ENCODE measurements at places on chromosomes 2 and 18.

DNA sequence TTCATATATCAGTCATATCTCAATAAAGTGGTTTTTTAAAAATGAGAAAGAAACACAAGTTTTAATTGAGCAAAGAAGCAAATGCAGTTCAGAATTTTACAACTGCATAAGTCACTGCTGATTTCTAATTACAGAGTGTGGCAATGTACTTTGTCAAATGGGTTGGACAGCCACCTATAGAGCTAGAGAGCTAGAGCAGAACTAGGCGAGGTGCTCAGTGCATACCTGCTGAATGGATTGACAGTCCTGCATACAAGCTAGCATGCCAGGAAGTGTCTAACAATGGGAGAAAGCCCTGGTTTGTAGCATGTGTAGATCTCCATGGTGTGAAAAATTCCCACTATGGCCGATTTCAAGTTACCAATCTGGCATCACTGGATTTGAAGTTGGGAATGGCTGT lies 106.3 kb upstream of the CDCA7 start:
- no peak for DNase-seq

DNA sequence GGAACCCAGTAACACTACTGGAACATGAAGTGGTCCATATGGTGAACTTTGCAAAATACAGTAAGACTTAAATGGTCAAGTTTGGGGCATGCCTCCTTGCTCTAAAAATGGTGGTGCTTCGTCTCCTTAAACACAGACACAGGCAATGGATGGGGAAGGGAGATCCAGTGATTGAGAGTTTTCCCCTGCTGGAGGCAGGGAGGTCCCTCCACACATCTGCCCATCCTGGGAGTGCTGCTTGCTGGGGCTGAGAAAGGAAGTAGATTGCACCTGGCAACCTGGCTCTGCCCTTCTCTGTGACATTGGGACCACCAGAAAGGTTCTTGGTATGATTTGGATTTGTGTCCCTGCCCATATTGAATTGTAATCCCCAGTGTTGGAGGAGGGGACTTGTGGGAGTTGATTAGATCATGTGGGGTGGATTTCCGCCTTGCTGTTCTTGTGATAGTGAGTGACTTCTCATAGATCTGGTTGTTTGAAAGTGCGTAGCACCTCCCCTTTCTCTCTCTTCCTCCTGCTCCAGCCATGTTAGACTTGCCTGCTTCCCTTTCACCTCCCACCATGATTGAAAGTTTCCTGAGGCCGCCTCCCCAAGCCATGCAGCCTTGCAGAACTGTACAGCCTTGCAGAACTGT lies 35.4 kb upstream of the SKOR2 start:
- DNase-seq, result no peak

DNA sequence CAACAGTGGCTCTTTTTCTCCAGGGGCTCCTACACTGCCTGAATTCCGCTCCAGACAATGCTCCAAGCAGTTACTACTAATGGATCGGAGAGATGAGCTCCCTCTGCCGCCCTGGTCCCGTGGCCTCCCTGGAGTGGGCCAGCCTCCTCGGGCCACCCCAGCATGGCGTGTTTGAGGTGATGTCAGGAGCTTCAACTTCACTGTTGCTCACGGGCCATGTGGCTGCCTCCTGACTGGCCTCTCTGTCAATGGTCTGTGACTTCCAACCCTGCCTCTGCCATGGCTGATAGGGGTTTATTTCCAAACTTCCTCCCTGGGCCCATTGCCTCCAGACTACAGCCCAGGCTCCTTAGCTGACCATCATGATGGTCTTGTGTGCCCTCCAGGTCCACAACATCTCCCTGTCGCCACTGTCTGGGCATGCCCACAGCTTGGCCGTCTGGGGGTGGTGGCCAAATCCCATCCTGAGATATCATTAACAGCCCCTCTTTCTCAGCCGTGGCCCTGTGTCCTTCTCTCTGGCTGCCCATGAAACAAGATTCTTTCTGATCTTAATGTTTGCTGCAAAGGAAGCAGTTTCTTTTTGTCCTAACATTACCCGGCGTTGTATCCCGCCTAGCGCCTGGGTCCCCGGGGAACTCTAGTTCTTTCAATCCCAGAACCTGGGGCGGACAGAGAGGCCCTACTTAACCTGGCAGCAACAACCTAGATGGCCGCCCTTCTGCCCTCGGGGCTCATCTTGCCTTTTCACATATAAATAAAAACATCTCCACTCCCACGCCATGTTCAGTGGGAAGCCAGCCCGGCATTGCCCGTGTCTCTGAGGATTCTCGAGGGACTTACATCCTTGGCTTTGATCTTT lies 38.1 kb downstream of the ATOH8 start:
- DNase-seq, result no peak

GRCh38 chr2:212711856-212712255 lies 173.3 kb upstream of the ERBB4 start:
- DNase-seq, result peak; percentile 53

DNA sequence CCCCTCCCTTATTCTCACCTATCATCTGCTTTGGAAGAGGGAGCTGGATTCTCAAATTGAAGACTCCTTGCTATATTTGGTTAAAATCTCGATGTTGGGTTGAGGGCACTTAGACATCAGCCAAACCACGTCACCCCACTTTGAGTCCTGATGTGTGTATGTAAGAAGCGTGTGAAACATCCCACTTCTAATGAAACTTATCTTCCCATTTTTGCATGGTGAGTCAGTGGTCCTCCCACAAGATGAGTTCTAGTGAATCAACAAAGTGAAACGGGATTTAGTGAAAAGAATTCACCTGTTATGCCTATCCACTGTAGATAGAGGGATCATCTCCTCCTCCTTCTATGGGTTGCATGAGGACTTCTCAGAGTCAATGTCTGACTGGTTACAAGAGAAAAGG lies 51.4 kb upstream of the SPRED2 start:
- no peak for DNase-seq

DNA sequence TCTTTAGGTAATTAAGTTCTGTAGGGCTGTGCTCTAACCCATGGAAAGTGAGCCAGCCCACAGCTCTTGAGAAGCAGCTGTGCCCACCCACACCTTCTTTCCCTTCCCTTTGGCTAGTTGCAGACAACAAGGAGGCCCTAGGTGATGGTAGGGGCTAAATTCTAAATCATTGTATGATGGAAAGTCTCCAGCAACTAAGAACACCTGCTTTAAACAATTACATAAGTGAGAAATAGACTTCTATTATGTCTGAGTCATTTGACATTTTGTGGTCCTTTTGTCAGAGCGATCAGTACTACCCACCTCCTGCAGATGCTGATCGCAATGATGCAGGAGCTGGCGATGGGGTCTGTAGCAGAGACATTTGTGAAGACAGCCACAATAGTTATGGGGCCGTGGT lies 79.6 kb downstream of the TEX51 start:
- no peak for DNase-seq

- DNase-seq, result no peak
Measured at GRCh38 chr18:36096955-36097354, 29.6 kb upstream of the RPRD1A start.

DNA sequence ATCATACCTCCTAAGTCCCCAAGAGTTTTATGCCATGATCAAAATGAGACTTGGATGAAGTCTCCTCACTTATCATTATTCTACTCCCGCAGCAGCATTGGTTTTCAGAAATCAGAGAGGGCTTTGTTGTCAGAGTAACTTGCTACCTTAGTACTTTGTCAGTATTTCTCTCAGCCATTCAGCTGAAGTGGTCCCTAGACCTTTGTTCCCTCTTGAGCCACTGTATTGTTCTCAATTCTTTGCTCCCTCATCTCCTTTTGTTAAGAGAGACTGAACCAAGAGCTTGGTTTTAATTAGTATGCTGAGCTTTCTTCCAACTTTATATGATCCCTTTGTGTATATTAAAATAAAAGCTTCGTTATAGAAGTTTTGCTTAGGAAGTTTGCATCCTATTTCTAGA lies 133.4 kb downstream of the DOCK10 start:
- no peak for DNase-seq

DNA sequence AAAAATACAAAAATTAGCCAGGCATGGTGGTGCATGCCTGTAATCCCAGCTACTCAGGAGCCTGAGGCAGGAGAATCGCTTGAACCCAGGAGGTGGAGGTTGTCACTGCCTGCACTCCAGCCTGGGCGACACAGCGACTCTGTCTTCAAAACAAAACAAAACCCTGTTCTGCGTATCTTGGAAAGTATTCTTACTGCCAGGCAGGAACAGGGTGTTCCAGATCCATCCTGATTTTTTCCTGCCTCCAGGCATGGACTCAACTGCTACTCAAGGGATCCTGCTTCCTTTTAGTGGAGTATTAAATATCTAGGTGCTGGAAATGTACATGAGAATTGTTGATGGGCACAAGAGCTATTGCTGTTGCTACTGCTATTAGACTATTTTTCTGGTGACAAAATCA lies 12.3 kb downstream of the HSPD1 start:
- DNase-seq, result no peak

GRCh38 chr18:50573679-50574078 lies 13.8 kb downstream of the MAPK4 start:
- DNase-seq, result no peak

- DNase-seq, result no peak
Measured at GRCh38 chr2:9991829-9992273, 40.4 kb downstream of the GRHL1 start.

- no peak for DNase-seq
Measured at GRCh38 chr2:190637281-190637734, 11.6 kb upstream of the NAB1 start.

GRCh38 chr2:135745545-135745944 lies 3.9 kb downstream of the UBXN4 start:
- DNase-seq, result no peak

DNA sequence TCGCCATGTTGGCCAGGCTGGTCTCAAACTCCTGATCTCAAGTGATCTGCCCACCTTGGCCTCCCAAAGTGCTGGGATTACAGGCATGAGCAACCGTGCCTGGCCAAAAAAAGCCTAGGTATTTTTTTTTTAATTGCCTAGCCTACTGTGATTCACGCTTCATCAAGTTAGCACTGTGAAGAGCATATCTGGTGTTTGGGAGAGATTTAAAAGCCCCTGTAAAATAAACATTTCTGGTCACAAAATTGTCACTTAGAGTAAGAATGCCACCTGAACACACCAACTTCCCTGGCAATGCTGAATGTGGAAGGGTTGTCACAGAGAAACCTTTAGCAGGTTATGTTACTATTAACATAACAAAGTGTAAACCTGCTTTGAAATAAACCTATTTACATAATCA lies 39.7 kb upstream of the CHAC2 start:
- DNase-seq, result no peak

DNA sequence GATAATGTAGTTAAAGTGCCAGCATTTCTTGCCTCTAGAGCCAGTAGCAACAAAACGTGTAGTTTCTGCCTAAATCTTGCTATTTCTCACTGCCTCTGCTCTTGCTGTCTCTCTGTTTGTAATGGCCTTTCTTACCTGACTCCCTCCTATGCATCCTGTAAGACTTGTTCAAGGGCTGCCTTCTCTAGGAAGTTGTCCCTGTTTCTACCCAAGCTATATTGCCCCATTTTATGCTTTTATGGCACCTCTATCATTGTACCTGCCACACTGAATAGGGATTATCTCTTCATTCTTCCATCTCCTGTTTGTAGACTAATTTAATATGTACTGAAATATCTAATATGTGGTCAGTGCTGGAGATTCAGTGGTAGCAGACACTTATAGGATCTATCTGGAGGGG lies 49.2 kb downstream of the PLCL1 start:
- DNase-seq, result no peak

DNA sequence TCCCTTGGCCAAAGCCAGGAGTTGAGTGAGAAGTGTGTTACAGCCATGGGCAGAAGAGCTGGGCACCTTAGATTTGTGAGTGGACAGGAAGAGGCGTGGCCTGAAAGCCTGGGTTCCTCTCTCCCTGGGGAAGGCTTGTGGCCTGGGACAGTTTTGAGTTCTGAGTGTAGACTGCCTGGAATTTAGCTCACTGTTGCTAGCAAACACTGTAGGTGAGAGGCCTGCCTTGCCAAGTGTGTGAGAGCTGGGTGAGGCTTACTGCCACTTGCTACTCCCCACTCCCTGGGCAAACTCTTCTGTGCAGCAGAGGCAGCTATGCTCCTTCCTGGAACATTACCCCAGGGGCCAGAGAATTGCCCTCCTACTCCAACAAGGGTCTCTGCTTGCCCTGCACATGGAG lies 150.0 kb upstream of the GALNT5 start:
- DNase-seq, result no peak

DNA sequence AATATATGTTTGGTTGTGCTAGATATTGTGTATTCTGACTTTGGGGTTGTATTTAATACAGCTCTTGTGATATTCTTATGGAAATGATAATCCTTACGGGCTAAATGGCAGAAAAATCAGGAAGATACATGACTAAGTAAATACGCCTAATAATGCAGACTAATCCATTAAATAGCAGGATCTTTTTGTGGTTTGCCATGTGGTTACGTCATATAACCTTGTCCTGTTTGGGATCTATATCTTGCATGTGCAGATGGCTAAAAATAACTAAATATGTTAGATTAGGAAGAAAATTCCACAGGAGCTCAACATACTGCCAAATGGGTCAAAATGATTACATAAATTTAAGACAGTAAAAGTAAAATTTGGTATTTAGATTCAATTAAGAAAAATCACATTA lies 83.0 kb downstream of the NEB start:
- DNase-seq, result no peak

DNA sequence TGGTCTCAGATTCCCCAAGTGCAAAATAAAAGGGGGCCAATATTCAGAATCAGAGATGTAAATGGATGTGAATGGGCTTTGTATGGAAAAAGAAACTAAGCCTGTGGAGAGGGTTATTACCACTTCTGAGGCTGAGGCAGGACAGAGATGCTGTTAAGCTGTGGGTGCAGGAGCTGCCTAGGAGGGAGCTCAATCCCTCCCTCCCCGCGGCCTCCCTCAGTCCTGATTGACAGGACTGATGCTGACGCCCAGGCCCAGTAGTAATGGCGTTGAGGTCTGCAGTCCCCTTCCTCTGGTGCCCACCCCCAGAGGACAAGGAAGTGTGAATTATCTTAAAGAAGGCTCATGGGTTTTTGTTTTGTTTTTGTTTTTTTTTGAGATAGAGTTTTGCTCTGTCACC lies 40.4 kb downstream of the PSD4 start:
- DNase-seq, result no peak

GRCh38 chr2:105432044-105432399 lies 33.2 kb upstream of the FHL2 start:
- DNase-seq, result peak; percentile 28

GRCh38 chr2:44197816-44198215 lies 29.1 kb downstream of the PPM1B start:
- DNase-seq, result no peak

GRCh38 chr2:138390316-138390945 lies 111.1 kb upstream of the SPOPL start:
- no peak for DNase-seq

GRCh38 chr2:179790235-179791217 lies 70.9 kb downstream of the ZNF385B start:
- DNase-seq, result no peak

GRCh38 chr2:152657043-152657442 lies 60.2 kb downstream of the PRPF40A start:
- no peak for DNase-seq

- DNase-seq, result no peak
Measured at GRCh38 chr2:126378176-126378575, 277.8 kb upstream of the GYPC start.

DNA sequence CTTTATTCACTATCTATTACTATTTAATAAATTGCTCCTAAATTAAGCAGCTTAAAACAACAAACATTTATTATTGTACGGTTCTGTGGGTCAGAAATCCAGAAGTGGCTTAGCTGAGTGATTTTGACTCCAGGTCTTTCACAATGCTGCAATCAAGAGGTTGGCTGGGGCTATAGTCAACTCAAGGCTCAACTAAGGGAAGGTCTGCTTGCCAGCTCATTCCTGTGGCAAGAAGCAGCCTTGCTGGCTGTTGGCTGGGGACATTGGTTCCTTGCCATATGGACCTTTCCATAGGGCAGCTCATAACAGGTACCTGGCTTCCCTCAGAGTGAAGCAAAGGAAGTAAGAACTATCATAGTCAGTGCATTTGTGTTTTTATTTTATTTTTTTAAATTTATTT lies 5.0 kb upstream of the MRPL19 start:
- no peak for DNase-seq
